ENCODE measurements at places on chromosomes 4 and X.

GRCh38 chr4:1626151-1626550 is 58.0 kb downstream of the FAM53A start:
- no peak for DNase-seq

- DNase-seq, result no peak
These were observed 81.5 kb downstream of the FAM193A start for GRCh38 chr4:2617955-2618354.

DNA sequence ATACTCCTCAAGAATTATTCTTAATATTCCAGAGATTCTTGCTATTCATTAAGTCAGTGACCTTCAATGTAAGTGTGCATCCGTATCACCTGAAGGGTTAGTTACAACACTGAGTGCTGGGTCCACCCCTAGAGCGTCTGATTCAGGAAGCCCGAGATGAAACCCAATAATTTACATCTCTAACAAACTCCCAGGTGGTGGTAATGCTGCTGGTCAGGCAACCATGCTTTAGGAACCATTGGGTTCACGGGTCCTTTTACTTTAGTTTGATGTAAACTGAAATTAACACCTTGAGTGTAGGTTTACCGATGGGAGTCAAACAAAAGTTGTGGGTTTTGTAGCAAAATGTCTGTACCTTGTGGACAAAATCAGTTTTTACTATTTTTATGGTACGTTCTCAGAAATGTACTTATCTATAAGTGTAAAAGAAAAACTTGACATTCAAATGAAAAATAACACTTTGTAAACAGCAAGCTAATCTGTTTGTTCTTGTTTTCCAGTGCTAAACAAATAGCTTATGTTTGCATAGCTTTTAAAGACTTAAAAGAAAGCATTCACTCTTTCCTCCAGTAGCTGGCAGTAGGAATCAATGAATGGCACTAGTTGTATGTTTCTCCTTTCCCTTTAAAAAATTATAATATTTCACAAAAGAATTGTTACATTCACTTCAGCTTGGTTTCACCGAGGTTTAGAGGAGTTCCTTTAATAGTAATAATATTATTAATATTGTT is 32.7 kb downstream of the ACE2 start:
- DNase-seq, result no peak

DNA sequence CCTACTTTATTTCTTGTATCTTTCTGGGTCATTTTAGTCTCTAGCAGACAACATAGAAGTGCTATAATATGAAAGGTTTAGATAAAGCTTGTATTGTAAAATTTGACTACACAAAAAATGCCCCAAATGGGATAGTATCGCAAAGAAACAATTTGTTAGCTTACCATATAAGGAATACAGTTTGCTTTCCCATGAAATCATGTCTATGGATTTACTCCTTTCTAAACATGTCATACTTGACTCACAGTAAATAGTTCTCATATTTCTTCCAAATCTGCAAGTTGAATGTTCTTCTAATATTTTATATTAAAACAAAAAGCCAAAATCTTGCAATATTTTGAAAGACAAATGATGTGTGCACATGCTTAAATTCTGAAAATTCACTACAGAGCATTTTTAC is 103.9 kb downstream of the PPA2 start:
- DNase-seq, result no peak

GRCh38 chrX:150548684-150549083 is 19.7 kb upstream of the MTM1 start:
- DNase-seq, result no peak

GRCh38 chrX:46737462-46737861 is 21.5 kb downstream of the SLC9A7 start:
- DNase-seq, result no peak

GRCh38 chr4:1018147-1019020 is 7.0 kb downstream of the FGFRL1 start:
- DNase-seq, result no peak

DNA sequence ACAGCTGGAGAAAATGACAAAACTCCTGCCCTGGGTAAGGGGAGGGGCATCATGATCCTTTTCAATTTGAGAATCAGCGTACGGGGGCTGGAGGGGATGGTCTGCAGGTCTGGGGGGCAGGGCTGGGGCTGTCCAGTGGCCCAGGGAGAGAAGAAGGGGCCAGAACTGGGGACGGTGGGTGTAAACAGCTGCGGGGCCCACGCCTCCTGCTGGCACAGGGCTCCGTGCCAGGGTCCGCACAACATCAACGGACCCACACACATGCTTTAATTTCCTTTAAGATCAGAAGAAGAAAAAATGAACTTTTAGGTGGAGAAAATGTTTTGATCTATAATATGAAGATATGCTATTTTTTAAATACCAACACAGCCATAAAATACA is 52.1 kb downstream of the PSAPL1 start:
- no peak for DNase-seq

DNA sequence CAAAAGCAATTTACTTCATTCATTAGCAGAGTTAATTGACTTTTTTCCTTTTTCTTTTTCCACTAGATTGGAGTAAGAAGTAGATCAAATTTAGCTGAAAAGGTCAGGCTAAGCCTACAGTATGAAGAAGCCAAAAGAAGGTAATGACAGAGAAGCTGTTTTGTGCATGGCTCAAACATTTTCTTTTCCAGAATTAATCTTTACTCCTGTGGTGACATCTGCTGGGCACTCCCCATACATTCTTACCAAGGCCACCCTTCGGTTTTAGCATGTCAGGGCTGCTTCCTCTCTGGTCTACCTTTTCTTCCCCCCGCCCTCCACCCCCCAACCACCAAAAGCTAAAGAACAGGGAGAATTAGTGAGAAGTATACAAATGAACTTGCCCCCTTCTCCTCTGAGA is 70.2 kb downstream of the CLDN22 start:
- DNase-seq, result no peak

DNA sequence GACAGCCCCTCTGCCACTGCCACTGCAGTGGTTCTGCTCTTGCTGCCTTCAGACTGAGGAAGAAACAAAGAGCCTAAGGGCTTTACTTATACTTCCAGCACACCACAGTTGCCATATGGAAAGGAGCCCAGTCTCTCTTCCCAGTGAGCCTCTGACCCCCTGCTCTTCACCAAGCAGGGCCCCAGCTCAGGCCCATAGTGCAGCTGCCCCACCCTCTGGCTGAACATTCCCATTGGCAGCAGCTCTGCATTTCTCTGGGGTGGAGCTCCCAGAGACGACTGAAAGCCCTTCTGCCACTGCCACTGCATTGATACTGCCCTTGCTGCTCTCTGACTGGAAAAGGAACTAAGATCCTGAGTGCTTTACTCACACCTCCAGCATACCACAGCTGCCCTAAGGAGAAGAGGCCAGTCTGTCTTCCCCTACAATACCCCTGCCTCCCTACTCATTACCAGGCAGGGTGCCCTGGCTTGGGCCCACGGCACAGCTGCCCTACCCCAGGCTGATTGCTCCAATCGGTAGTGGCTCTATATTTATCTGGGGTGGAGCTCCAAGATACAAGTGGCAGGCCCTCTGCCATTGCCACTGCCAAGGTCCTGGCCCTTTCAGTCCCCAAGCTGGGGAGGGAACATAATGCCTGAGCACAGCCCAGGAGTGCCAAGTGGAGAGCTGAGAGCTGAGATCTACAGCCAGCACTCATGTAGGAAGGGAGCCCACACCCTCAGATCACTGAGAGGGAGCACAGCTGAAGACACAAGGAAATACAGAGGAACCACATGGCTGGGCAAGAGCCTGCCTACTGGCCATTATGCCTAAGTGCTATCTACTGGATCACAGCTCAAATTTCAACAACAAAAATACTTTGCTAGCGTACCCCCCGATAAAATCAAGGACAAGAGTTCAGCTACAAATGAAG is 36.0 kb downstream of the AWAT2 start:
- DNase-seq, result no peak

DNA sequence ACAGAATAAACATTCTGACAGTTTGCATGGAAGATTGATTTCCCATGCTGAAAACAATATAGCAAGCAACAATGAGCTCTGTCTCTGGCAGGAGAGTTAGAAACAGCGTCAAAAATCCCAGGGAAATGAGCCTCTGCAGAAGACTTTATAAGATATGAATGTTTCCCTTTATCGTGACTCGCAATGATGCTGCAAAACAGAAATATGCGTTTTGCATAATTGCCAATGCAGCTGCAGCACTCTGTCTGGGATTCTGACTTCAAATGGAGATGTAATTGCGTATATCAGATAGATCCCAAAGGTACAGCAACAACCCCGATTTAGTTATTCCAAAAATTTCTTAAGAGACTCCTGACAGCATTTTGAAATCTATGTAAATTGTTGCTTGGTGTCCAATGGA is 702.4 kb upstream of the EPHA5 start:
- DNase-seq, result no peak

DNA sequence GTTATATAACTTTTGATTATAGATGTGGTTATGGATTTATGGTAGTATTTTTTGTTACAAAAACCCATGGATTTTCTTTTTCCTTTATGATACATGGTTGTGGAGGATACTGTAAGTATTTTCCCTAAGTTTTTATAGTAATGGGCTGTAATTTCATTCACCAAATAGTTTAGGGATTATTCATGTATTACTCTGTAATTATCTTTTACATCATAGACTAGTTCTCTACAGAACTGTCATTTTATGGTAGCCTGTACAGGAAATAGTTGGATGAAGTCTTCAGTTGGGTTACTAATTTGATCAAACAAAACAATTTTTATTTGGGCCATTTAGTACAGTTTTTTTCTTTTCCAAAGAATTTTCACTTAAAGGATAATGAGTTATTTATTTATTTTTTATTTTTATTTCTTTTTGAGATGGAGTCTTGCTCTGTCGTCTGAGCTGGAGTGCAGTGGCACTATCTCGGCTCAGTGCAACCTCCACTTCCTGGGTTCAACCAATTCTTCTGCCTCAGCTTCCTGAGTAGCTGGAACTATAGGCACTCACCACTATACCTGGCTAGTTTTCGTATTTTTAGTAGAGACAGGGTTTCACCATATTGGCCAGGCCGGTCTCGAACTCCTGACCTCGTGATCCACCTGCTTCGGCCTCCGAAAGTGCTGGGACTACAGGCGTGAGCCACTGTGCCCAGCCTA is 42.1 kb downstream of the RBPJ start:
- no peak for DNase-seq

DNA sequence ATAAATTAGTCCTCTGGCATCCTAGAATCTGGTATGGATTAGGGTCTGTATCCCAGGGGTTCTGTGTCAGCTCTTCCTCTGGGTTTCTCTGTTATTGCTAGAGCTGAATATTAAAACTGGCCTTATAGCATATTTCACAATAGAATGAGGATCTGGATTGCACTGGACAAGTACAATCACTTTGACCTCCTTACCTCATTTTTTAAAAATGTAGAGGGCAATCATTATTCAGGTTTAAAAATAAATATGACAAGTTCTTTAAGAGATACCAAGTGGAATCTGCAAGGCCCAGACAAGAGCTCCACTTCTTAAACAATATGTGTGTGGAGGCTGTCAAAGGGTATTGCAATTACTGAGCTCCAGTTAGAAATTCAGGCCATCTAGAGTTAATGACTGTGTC is 1.4 kb downstream of the PALLD start:
- DNase-seq, result no peak

DNA sequence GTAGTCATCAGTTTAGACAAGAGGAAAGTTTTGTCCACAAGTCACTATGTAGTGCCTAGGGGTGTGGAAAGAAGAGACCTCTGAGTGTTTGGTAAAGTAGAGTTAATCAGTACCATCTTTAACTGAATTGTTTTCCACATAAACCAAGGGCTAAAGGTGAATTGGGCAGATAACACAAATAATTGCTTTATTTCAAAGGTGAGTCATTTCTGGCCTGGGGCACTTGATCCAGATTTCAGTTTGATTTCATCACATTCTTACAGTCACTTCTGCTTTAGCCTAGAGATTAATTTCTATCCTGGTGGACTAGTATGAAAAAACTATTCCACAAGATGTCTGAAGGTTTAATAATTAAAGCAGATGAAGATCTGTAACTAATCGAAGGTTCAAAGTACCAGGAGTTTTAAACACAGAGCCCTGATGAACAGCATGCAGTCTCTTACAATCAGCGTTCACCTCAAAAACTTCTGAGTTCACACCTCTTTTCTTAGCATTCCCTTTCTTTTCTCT is 74.5 kb upstream of the BOD1L1 start:
- DNase-seq, result no peak

DNA sequence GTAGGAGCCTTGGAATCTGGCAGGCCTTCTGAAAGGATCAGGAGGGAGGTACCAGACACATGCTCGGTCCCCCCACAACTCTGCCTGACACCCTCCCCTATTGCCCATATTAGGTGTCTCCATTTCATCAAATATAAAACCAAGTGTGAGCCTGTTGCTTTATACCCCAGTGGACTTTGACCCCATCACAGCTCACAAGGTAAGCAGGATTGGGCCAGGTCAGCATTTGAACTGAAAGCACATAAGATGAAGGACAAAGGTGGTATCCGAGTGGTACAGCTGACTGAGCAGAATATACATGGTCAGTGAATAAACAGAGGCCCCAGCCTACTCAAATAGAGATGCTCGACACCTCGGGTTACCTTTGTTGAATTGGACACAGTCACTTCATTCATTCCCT is 20.0 kb downstream of the SLC25A43 start:
- DNase-seq, result no peak

GRCh38 chr4:94256144-94256783 is 48.6 kb downstream of the SMARCAD1 start:
- no peak for DNase-seq

DNA sequence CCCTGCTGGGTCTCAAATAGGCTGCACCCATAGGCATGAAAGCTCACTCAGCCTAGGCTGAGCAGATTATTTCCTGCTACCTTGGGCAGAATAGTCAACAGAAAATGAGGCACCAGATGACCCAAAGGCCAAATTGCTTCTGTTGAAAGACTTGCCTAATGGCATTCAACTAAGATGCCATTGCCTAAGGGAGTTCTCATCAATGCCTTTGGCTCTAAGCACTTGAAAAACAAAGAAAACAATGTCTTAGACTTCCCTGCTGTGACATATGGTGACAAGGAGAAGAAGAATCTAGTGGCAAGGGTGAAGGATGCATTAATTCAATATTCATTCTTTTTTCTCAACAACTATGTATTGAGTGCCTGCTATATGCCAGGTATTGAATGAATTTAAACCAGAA is 25.7 kb upstream of the PCDH19 start:
- no peak for DNase-seq

DNA sequence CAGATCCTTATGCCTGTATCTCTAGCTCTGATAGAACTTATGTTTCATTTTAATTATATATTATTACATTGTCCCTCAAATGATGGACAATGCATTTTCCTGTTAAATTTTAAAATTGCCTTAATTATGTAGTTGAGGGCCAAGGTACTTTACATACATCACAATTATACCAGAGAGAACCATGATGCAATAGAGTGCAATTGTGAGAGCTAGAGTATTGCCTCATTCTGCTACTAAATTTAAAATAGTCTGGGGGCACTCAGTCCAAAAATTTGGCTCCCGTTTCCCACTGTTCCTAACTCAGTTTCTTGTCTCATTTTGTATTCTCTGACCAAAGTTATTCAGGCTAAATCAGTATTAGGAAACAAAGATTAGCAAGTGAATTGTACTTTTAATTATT is 378.5 kb upstream of the ZFP42 start:
- no peak for DNase-seq
